Renal pelvis (tissue), 12 donors: ENCODE measurements at places on chromosomes 1 and 21.

GRCh38 chr21:34618941-34619340 lies 4.0 kb upstream of the RCAN1 start:
- DNase-seq: no peak

DNA sequence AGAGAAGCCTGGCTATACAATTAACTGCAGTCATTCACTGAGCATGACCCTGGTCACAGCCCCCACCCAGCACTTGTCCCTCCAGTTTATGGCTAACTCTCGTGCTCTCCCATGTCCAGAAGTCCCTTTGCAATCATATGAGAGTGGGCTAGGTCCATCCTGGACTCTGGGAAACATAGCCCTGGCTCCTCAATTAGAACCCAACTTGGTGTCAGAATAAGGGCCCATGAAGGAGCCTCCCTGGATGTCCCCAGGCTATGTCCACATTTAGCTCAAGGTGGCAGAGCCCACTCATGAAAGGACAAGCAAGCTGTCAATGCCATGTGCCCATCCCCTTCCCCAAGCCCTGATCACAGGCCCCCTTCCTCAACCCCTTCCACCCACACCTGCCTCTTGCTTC lies 27.4 kb upstream of the HPDL start:
- DNase-seq: no peak

DNA sequence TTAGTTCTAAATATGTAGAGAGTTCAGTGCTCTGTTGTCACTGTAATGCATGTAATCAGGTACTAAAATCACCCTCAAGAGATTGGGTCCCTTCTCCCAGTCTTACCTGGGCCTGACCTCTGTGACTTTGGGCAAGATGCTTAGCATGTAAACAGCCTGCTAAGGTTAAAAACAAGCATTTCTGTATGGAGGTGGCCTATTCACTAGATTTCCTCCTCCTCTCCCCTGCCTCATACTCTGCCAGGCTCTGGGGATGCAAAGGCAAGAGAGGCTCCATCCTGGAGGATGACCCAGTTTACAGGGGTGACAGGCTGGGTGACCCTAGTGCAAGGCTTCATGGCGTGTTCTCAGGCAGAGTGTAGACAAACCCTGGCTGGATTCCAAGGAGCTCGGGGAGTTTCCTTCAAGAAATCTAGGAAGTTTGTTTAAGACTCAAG lies 28.8 kb downstream of the VANGL2 start:
- no peak for DNase-seq

DNA sequence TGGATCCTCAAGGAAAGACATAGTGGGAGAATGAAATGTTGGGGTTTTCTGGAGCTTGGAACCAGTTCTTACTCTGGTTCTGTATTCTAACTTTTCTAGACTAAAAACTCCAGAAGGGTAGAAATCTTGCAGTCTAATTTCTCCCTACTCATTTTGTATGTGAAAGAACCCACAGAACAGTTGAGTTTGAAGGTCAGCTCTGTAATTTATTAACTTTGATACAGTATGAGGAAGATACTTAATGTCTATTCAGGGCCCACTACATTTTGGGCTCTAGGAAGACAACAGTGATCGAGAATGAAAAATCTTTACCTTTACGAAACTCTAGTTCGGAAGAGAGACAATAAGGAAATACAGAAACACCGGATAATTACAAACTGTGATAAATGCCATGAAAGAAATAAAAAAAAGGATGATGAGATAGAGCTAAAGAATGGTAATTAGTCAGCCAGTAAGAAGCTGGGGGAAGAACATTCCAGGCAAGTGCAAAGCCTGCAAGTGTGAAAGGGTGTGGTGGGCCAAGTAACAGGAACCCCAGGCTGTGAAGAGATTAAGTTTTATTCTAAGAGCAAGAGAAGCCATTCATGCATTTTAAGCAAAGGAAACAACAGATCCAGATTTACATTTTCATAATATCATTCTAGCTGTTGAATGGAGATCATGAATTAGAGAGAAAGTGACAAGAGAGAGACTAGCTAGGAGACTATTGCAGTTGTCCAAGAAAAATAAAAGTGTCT lies 159.9 kb upstream of the HMCN1 start:
- DNase-seq: no peak

DNA sequence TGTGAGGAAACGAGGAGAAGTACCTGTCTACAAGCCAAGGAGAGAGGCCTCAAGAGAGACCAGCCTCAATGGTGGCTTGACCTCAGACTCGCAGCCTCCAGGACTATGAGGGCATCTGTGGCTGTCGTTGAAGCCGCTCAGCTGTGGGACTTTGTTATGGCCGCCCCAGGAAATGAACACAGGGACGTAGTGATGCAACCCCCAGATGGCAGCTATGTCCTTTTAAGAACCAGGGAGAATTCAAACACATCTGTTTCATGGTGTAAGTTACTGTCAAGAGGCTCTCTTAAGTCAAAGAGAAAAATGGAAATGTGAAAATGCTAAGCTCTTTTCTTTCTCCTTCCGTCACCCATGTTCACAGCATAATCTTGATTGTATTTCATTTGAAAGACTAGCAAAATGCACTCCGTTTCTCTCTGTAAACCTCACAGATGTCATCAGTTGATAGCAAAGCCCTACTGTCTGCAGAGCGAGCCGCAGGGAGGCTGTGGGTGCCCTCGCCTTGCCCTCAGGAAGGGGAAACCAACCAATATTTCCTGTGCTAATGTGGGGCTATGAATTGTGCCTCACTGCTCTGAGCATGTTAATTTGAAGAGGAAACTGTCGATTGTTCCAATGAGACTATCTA lies 21.3 kb downstream of the UBASH3A start:
- no peak for DNase-seq

GRCh38 chr1:161196521-161197451 lies 2.1 kb downstream of the ADAMTS4 start:
- DNase-seq: no peak

DNA sequence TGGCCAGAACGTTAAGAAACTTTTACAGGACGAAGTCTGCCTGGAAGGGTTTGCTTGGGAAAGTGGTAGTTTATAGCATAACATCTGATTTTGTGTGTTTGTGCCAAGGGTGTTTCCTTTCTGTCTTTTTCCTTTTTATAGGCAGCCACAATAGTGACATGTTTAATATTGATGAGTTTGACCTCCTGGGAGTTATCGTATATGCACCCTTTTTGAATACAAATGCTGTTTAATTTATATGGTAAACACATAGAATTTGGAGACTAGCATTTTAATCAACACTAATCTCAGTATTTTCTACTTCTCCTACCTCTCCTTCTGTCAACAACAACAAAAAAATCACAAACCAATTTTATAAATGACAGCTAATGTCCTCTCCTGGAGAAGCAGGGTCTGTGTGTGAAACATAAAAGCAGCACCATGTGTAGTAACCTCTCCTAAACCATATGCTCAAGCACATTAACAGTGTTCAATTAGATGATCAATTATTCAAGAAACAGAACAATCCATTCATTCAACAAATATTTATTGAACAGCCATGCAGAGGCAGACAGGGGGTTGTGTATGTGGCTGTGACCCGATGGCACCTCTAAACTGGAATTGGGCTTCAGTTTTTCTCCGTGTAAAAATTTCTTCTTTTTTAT lies 604 bp upstream of the FMN2 start:
- no peak for DNase-seq

DNA sequence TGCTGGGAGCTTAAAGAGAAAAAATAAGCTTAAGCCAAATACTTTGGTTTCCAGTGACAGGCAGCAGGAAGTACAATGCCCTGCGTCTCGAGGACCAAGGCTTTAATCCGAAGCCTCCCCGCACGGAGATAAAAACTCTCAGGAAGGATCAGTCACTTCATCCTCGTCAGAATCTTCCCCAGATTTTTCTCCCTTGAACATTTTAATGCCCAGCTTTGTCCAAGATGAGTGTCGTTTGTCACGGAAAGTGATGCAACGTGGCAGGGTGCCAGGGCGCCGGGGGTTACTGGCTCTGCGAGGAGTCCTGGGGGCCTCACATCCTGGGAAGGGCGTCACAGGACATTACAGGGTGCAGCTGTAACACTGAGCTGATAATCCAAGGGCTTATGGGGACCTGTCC lies 25.2 kb upstream of the PCBP3 start:
- DNase-seq: no peak

- no peak for DNase-seq
These were observed 7.7 kb upstream of the HLCS start for GRCh38 chr21:36973986-36974850.

GRCh38 chr1:50930965-50931737 lies 28.9 kb downstream of the FAF1 start:
- DNase-seq: no peak

DNA sequence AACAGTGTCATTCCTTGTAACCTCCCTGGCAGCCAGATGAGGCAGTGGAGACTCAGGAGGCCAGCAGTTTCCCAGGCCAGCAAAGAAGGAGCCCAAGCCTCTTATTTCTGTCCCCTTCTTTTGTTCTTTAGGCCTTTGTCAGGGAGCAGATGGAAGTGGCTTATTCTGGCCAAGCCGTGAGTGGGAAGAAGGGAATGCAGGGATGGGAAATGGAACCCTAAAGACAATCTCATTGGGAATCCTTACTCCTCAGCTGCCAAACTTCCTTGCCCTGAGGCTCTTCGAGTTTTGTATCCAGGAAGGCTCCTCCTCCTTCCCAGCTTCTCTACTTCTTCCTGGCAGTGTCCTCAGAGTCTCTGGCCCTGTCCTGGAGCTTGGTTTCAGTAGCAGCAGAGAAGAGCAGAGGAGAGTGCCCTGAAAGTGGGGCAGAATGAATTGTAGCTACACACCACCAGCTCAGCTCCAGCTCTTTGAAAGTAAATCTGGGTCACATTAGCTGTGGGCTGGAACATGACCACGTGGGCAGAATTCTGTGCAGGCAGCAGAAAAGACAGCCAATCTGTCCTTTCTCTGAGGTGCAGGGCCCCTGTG lies 63.9 kb downstream of the NDUFS5 start:
- no peak for DNase-seq

- DNase-seq: no peak
These were observed 40.5 kb upstream of the PAXBP1 start for GRCh38 chr21:32812035-32812434.

- DNase-seq: no peak
These were observed 22.1 kb upstream of the JUN start for GRCh38 chr1:58805716-58806571.

DNA sequence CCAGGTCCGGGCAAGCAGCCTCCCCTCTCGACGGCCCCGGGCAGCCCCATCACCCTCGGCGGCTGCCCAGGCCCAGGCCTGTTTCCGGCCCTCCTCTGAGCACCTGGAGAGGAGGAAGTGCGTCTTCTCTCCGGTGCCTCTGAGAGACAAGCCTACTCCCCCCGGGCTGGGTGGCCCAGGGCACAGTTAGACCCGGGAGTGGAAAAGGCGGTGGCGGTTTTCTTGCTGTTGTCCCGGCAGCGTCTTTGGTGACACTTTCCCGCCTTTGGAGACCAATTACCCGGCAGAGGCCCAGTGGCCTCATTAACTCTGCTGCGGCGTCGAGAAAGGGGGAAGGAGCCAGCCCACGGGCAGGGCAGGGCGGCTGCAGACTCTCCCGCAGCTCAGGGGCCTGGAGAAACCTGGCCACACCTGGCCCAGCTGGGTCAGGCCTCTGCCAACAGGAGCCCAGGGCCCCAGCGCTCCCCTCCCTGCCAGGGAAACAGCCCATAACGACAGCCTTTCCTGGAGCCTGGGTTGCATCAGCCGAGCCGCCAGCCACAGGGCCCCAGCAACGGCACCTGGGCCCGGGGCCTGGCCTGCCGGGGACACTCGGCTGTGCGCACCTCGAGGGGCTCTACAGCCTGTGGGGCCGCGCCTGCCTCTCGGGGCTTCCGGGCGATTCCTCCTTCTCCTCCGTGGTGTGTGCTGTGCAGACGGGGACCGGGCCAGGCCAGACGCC lies 28.4 kb upstream of the C1orf159 start:
- no peak for DNase-seq

DNA sequence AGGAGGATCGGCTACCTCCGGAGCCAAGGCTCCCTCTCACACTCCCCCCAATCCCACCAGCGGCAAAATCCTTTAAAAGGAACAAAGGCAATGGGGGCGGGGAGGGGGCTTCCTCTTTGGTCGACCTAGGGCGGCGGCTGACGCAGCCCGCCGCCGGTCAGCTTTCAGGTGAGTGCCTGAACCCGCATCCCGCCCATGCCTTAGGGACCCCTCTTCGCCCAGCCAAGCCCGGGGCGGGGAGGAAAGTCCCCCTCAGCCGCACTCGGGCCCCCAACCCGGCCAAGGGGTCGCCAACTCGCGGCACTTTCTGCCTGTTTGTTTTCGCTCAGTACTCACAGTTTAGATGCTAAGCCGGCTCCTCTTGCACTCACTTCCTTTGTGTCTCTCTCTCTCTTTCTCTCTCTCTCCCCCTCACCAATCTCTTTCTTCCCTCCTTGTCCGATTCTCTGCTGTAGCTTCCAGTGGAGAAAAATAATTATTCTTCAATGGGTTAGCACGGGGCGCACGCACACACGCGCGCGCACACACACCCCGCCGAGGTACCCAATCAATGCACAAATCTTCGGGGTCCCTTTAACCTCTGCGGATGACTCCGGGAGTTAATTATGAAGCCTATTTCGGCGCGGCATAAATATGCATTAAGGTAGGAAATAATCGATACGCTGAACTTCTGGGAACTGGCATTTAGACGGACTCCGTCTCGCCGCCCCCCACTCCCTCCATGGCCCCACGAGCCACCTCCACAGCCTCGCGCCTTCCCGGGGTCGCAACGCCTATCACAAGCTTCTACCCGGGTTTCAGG lies at the start of gene BLACAT1:
BLACAT1 (minus strand) TSS at position 465 of the 802 bp plus-strand sequence.
- no peak for DNase-seq

DNA sequence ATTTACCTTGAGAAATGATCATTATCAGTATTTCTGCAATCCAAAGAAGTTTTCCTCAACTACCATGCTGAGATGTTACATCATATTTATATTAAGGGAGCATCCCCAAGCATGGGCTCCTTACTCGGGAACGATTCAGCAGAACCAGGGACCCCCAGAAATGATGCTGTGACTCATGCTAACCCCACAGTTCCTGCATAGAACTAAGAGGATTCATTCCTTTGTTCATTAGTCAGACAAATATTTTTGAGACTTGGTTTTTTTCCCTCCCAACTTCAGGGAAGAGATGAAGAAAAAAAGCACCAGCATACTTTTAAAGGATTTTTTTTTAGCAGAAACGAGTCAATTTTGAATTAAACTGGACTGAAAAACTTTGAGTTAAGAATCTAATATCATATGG lies 49.2 kb upstream of the COL24A1 start:
- DNase-seq: no peak

DNA sequence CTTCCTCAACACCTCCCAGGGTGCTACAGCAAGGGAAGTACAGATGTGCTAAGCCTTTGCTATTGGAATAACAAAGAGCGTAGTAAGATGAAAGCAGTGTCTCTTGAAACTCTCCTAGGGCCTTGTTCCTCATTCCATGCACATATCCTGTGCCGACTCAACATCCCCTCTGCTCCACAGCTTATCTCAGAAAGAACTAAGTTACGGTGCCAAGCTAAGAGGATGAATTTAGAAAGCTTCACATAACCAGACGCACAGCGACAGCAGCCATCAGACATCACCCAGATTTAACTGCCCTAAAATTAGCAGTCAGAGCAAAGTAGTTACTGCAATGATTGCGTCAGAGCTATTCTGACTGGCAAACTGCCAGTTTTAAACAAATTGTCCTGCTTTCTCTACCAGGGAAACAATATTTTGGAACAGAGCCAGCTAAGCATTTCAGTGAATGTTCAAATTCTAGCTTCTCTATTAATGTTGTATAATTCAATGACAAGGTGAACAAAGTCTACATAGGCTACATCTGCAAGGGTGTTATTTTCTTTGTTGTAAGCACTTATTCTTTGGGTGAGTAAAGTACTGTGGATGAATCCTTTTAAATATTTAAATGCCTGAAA lies 9.5 kb downstream of the SIPA1L2 start:
- peak; percentile 79 for DNase-seq
